Stimulated activated CD4-positive, alpha-beta T cell treated with anti-CD3 and anti-CD28 coated beads, Interleukin-1b, Interleukin-23, amount 100 ng/mL, for 48 hours (primary cell): ENCODE measurements at places on chromosomes 3 and 15.

DNA sequence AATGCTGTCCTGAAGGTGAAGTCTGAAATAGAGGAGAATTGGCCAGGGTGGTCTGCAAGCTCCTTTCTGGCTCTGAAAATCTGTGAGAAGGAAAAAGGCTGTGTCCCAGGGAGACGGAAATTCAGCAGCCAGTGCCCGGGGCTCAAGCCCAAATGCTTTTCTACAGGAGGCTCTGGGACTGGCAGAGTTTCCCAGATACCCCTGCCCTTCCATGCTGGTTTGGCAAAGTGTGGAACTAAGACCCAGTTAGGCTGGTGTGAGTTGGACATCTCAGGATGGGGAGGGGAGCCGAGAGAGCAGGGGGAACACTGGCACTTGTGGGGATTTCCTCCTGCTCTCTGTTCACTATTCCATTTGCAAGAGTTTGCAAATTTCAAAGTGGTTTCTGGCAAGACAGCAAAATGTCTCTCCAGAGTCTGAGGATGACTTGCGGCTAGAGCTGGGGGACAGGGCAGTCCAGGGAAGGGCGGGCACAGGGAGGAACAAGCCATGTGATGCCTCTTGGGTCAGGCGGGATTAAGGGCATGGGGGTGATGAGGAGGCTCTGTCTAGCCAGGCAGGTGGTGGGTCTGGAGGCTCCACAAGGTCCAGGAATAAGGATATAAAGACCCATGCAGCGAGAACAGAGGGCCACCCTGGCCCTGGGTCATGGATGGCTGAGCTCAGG, 152.3 kb downstream of the RAB11A start:
- no peak for DNase-seq

DNA sequence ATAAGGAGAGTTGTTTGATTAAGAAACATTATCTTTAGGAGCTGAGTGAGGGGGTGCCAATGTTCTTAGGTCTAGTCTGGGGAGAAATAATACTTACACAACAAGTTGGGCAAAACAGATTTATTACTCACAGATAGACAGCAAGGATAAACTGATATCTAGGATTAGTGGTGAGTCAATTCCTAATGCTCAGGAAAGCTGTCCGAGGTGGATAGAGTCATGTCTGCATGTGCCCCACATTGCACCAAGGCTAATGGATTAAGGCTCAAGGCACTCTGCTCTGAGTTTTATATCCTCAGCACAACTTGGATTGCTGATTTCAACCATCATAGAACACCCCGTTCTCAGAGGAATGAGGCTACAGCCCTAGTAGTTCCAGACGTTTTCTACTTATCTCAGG, 1042.3 kb downstream of the OTOL1 start:
- DNase-seq = no peak

DNA sequence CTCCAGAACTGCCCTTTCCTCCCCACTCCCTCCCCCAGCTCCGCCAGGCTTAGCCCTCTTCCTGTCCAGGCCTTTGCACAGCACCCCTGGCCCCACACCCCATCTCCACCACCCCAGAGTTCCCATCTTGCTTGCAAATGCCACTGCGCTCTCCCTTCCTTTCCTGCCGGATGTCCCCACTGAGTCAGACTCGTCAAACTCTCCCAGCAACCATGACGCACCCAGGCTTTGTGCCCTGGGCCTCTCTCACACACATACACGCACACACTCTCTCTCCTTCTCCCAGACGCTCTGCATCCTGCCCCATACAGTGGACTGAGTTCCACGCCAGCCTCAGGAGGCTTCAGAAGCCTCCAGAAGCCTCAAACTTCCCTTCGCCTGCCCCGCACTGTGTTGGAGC, 2.8 kb upstream of the CCDC9B start:
- DNase-seq = no peak

DNA sequence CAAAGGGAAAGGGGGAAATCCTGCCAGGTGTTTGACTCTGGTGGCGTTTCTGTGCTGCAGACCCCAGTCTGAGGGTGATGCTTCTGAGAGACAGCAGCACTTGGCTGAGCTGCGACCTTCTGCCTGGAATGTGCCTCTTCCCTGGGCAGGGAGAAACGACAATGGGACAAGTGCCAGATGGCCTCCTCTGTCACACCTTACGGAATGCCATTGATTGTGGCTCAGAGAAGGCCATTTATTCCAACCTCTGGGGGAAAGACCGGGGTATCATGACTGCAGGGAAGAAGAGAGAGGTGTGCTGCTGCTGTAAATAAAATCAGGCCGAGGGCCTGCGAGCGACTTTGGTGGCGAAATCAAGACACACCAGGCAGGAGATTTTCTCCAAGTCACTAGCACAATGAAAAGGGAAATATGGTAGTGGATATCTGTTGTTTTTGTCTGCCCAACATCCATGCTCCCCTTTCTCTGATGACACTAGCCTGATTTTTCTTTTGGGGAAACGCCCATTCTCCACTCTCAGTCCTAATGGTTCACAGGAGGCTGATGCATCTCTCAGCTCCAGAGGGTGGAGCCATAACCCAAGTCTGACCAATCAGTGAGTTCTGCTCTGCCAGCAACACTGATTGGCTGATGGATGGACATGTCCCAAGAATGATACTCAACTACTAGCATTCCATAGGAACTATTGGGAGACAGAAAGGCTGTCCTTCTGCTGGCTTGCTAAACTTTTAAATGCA, 336.1 kb downstream of the FOXP1 start:
- DNase-seq = no peak

DNA sequence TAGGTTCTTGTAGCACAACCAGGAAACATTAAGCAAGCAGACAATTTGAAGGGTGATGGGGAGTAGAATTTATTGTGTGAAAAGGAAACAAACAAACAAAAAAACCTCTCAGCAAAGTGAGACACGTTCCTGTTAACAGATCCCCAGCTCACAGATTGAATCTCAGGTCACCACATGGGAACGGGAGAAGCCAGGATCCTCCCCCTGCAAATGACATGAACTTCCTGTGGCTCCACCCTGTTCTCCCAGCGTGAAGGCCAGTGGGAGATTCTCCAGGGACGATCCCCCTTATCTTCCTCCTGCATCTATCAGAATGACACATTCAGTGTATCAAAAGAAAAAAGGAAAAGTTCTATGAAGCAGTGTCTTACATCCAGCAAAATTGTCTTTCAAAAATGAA, 1488.1 kb downstream of the OTOL1 start:
- DNase-seq = no peak

DNA sequence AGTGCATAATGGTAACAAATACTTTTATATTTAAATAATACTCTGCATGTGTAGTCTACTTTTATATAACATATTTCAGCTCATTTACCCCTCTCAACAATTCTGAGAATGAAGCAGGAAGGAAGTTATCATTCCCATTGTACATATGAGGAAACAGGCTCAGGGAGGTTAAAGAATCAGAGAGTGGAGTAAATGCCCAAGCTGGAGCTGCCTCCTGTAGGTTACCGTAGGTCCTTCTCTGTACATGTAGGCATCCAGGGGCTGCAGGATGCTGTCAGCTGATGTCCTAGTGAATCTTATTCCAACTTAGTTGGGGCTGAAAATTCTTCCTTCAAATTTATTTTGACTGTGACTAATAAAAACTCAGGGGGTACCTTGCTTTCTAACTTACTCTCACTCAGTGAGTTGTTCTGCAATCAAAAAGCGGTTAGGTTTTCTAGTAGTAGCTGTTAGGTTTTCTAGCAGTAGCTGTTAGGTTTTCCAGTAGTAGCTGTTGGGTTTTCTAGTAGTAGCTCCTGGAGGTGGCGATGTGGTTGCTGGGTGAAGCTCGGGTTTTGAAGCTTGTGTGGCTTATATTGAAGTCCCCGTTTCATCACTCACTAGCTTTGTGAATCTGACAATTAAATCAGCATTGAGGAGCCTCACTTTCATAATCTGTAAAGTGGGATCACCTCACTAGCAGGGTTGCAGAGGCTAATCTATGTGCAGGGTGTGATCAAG, 357.0 kb downstream of the NR2F2 start:
- DNase-seq = no peak
